Inflammatory macrophage treated with lipopolysaccharide for 1 hour (primary cell): ENCODE measurements at places on chromosomes 6 and 20.

DNA sequence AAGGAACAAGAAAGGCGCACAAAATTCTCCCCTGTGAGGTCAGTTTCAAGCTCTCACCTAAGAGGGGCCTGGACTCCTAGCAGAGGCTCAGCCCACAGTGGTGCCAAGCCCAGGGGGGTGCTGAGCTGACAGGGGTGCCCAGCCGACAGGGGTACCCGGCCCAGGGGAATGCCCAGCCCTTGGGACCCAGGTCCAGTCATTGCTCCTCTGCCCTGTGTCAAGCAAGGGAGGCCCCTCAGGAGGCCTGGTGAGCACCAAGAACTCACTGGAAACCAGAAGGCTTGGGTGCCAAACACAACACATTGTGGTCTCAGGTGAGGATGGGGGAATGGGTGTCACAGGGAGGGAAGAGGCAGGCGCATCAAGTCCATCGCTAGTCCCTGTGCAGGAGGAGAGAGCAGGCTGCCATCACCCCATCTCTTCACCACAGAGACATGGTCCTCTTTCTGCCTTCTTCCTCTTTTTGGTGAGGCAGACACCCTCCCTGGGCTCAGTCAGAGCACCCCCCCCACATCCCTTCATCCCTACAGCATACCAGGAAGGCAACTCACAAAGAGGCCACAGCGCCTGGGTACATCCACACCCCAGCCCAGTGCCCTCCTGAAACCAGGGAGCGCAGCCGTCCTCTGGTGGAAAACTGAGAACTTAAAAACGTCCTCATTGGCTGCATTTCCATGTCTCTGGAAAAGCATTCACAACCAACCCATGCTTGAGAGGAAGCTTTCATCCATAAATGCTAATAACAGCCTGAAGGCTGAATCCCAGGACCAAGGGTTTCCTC is 111.3 kb downstream of the BANF2 start:
- DNase-seq = no peak

DNA sequence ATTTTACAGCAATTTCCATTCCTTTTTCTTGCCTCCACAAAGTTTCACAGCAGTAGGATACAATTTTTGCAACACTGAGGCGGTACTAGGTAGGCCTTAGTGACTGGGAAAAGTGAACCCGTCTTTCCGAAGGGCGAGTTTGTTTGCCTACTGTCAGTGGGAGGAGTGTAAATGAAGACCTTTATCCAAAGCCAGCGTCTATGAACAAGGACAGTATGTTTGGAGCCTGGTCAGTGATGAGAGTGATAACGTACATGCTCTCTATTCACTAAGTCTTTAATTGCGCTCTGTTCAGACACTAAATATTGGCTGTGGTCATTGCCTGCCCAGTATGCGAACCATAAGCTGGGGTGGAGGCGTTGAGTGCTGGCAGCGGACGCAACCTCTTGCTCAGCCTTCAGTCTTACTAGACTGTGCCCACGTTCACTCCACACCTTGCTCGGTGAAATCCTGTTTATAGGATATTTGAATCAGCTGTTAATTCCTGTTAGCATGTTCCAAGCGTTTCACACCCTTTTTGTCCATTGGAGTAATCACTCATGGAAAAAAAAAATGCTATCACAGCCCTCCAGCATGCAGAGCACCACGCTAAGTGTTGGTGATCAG is 145.5 kb downstream of the TMEM242 start:
- DNase-seq = no peak

DNA sequence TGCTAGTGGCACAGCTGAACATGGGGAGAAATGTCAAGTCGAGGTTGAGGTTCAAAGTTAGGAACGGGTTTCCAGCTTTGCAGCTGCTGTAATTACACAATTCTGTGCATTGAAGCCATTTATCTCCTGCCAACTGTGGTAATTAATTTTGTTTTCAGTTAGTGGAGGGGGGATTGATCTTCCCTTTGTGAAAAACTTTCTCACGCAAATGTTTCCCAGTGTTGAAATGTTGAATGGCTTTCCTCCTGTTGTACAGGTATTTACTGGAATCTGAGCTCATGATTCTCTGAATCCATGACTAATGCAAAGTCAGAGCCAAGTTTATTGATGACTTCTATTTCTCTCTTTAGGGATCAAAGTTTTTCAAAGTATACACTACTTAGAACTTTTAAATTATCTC is 198.4 kb upstream of the SLC35B3 start:
- no peak for DNase-seq

- DNase-seq = peak; percentile 44
Measured at GRCh38 chr6:149060300-149060984, 257.1 kb upstream of the TAB2 start.

DNA sequence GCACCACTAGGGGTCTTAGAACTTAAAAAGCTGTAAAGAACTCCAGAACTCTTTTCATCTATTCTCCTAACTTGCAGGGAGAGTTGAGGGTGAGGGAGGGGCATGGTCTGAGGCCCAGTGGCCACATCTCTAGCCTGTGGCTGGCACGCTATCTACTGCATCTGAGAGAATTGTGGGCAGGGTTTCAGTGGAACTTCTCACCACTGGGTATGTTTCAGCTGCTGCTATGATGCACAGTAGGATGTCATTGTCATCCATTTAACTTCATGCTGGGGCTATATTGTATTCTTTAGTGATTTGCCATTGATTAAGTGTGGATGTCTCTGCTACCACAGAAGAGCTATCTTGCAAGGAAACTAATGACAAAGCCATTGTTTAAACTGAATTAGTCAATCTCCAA is 4.5 kb downstream of the TMEM14A start:
- DNase-seq = no peak

GRCh38 chr20:50471231-50471630 is 39.0 kb upstream of the PTPN1 start:
- peak; percentile 48 for DNase-seq

- no peak for DNase-seq
Measured at GRCh38 chr6:111750753-111751673, 122.2 kb downstream of the FYN start.

DNA sequence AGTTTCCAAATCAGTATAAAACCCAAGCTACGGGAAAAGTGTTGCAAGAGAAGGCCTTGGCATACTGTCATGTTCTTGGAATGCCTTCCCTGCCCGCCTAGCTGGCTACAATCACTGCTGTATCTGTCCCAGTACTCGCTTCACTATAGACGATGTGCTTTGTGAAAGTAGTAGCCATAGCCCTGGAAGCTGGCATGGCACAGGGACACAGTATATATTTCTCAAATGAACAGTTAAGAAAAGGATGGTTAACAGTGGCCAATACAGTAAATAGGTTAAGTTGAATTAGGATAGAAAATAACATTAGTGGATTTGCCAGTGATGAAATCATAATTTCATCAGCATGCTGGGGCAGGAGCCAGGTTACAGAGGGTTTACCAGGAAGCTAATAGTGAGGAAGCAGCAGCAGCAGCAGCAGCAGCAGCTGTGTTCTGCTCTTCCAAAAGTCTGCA is 499.3 kb downstream of the CDKAL1 start:
- no peak for DNase-seq

DNA sequence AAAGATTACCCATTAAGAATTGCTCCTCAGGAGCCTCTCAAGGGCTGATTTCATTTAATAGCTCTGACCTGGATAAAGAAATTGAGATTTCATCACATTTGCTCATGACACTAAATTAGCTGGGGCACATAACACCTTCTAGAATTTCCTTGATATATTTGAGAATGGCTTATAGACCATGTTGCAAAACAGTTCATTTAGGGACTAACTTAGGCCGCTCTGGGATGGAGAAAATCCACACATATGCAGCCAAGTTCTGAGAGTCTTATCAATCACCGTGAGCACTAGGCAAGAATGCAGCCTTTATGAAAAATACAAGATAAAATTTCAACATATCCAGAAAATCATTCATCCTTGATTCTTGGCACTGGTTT is 91.0 kb upstream of the MCHR2 start:
- DNase-seq = no peak

DNA sequence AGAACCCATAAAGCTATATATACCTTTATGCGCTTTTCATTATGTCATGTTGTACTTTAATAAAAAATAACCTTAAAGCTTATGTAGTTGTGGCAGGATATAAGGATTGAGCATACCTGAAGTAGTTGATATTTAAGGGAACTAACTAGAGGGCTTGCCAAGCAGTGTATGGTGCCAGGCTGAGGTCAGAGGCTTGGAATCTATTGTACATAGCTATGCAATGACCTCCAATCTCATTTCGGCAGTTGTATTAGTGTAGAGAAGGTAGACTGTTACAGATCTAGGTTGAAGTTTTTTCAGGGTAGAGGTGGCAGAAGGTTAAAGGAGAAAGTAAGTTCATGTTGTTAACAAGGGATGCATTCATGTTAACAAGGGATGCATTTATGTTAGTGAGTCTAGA is 397.7 kb upstream of the HS3ST5 start:
- DNase-seq = no peak

DNA sequence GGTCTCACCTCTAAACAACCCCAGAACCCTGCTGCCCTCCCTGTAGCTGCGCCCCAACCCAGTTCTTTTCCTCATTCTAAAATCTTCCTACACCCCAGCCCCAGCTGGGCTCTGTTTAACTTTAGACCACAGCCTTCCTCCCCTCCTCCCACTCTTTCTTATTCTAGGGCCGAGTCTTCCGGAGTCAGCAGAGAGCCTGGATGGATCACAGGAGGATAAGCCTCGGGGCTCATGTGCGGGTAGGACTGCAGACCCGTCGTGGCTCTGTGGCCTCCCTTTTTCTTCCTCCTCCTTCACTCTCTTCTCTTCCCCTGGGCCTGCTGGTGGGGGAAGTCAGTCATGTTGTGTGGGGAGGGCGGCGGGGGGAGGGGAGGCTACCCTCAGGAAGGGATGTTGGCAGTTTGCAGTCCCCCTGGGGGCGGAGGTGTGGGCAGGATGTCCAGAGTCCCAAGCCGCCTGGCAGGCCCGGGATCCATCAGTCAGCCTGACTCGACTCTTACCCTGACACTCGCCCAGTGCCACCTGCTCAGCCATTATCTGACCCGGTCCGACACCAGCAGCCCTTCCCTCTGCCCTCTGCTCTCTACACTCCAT is 8.1 kb downstream of the CAPN11 start:
- no peak for DNase-seq

DNA sequence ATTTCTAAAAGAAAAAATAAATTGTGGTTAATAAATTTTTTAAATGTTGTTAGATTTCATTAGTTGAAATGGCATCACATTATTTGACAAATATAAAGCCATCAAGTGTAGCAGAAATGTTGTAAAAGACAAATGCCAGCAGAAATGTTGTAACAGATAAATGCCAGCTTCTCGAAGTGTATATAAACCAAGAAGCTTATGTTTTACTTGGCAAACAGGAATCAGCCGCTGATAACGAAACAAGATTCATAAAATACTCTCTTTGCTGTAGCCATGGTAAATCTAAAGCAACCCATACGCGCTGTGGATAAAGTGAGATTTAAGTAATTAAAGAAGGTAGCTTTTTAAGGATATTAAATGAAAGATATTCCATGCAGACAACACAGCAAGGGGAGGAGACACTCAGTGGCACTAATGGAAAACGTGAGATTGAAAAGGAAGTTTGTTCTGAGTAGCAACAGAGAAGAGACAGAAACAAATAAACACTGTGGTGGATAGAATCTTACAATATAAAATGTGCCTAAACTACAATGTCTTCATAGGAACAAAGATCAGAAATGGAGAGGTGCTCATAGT is 29.6 kb downstream of the BTBD9 start:
- no peak for DNase-seq

- peak; percentile 39 for DNase-seq
Measured at GRCh38 chr20:12053353-12053752, 135.7 kb downstream of the BTBD3 start.

DNA sequence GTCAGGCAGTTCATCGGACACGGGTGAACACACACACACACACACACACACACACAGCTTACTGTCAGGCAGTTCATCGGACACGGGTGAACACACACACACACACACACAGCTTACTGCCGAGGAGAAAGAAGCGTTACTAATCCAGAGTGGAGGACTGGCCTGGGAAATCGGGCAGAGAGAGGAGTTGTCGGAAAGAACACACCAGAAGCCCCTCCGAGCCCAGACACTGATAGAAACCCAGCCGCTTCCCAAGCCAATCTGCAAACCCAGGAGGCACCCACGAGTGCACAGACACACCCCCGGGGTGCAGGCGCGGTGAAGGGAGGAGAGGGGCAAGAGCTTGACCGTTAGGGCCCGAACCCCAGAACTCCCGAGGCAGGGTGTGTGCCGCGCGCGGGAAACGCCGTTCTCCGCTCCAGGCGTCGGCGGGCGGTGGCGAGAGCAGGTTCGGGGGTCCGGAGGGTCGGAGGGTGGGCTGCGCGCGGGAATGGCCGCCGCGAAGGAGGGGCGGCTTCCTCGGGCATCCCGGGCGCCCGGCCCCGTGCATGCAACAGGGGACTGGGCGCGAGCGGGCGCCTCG is 636 bp downstream of the ELOVL2 start:
- DNase-seq = no peak

DNA sequence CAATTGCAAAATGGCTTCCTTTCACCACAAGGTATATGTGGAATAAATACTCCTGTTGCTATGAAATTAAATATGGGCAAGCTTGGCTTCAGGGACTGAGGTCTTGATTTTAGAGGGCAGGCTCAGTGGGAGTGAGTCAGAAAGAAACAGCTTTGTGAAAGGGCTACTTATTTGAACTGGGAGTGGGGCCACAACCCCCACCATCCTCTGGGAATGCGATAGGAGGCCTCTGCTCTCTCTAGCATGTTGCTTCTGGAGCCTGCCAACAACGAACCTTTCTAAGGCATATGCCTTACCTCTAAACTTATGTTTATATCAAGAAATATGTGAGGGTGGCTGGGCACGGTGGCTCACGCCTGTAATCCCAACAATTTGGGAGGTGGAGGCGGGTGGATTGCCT is 149.7 kb downstream of the LRRC1 start:
- no peak for DNase-seq

- no peak for DNase-seq
Measured at GRCh38 chr6:88006557-88006956, 41.1 kb upstream of the SPACA1 start.

DNA sequence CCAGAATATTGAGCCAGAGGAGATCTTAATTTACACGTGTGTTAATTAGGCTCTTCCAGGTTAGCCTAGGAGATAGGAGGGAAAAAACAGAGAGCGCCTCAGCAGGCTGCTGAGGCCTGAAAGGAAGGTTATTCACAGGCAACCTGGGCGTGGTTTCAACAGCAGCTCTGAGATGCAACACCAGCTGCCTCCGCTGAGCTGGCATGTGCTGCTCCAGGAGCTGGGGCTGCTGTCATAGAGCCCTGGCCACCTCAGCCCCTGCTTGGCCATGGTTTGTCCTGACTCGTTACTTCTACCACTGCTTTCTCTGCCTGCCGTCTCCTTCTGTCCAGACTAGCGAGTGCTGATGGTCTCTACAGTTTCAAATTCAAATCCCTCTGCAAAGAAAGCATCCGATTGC is 32.4 kb upstream of the RPP40 start:
- peak; percentile 23 for DNase-seq

- no peak for DNase-seq
Measured at GRCh38 chr6:25883536-25883935, 9.5 kb upstream of the SLC17A3 start.

- no peak for DNase-seq
Measured at GRCh38 chr20:49052334-49052733, 6.2 kb downstream of the CSE1L start.

DNA sequence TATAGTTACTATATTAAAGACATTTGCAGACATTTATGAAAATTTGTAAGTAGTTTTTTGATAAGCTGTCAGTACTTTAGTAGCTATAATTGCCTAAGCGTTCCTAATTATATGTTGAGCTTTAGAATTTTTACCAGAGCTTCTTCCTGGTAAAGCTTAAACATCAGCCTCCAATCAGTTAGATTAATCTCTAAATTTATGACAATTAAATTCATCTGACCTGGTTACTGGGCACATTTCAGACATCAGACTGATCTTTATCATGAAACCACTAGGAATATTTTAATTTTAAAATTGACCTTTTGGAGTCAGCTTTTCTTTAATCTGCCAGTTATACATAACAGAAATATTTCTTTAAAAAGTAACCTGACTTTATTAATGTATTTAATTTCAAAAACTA is 23.5 kb downstream of the FIG4 start:
- no peak for DNase-seq
